ENCODE measurements at places on chromosomes 11 and 22.

- DNase-seq = no peak
Observed at GRCh38 chr11:66047541-66048365, 1.2 kb downstream of the GAL3ST3 start.

- DNase-seq = no peak
Observed at GRCh38 chr11:120248551-120249278, 8.8 kb downstream of the POU2F3 start.

- no peak for DNase-seq
Observed at GRCh38 chr11:131737357-131737756, 366.9 kb downstream of the NTM start.

DNA sequence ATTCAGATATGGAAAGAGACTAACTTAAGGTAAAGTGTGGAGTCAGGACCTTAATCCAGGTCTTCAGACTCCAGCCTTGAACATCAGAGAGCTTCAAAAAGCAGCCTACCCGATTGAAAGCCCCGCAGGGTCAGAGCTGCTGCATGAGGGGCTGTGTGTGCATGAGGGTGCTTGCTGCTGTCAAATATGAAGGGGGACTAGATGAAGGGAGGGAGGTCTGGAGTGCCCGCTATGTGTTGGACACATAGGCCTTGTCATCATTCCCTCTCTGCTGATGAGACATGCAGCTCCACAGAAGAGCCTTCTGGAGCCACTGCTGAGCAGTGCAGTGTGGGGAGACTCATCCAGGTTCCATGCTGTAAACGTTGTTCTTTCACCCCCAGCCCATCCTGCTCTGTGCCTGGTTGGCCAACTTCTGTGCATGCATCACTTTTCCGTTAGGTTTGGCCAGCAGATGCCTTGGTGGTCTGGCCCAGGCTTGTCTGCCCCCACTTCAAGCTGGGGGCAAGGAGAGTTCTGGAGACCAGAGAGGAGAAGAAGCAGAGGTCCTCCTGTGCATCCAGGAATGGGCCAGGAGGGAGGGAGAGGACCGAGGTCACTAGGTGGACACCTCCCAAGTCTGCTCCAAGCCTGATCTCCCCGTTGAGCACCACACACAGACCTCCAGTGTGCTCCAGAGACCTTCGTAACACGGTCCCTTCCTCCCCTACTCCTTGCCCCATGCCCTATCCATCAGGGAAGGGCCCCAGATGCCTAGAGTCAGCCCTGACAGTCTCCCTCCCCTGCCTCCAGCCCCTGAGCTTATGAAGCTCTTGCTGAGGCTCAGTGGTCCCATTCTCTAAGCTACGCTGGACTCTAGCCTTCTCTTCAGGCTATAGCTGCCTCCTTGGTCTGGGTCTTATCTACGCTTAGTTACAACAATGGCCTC, 32.0 kb downstream of the LRRC32 start:
- DNase-seq = no peak

DNA sequence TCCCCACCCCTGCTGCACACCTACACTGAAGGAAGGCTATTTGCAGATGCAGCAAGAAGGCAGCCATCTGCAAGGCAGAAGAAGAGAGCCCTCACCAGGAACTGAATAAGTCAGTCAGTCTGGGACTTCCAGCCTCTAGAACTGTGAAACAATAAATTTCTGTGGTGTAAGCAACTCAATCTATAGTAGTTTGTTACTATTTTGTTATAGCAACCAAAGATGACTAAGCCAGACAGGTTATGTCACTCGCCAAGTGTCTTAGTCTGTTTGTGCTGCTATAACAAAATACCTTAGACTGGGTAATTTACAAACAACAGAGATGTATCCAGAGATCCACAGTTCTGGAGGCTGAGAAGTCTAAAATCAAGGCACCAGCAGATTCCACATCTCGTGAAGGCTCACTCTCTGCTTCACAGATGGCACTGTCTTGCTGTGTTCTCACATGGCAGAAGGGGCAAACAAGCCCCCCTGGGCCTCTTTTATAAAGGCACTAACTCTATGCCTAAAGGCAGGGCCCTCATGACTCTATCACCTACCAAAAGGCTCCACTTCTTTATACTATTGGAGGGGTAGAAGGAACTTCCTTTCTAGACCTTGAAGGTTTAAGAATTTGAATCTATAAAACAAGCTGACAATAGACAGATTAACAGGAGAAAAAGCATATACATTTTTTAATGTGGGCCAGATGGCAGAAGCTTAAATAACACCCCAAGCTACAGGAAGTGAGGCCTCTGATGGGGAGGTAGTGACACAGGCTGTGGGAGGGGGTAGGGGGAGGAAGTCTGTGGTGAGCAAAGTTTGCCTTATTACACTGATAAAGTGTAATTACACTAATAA, 12.3 kb downstream of the APOL6 start:
- no peak for DNase-seq

GRCh38 chr22:37544955-37545702, 15.2 kb upstream of the CDC42EP1 start:
- DNase-seq = peak; percentile 16

DNA sequence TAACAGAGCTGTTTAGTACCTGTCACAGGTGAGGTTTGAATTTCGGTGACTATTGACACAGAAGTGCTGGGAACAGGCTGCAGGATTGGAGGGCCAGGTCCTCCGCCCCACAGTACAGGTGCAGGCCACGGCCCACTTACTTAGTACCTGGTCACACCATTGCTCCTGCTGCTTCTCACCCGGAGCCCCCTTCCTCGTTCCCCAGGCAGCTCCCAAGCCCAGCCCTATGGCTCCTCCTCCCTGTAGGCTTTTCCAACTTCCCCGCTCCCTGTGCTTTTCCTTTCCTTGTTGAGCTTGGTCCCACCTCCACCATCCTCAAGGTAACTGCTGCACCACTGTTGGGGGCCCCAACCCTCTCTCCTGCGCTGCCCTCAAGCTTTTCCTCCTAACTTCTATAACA, 27.9 kb upstream of the ANO1 start:
- no peak for DNase-seq

GRCh38 chr11:74670171-74670570, 61.1 kb downstream of the CHRDL2 start:
- DNase-seq = no peak

GRCh38 chr11:99333621-99334020, 312.9 kb downstream of the CNTN5 start:
- no peak for DNase-seq

Measured in SHP77 (cell line).